ENCODE measurements at places on chromosomes 12 and 14.

- DNase-seq, result no peak
Measured at GRCh38 chr12:29148596-29148910, 525 bp upstream of the FAR2 start.

DNA sequence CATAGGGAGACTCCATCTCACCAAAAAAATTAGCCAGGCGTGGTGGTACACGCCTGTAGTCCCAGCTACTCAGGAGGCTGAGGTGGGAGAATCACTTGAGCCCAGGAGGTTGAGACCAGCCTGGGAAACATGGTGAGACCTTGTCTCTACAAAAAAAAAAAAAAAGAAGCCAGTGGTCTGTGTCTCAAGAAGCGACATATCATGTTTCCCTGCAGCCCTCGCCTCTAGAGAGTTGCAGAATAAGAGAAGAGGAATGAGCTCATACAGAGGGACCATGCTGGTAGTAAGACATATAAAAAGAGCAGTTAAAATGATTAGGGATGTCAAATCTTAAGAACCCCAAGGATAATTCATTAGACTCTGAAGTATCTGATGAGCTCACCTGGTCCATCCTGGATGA, 39.4 kb upstream of the BICDL1 start:
- no peak for DNase-seq

GRCh38 chr14:24818058-24818822, 184.2 kb upstream of the GZMB start:
- DNase-seq, result no peak

DNA sequence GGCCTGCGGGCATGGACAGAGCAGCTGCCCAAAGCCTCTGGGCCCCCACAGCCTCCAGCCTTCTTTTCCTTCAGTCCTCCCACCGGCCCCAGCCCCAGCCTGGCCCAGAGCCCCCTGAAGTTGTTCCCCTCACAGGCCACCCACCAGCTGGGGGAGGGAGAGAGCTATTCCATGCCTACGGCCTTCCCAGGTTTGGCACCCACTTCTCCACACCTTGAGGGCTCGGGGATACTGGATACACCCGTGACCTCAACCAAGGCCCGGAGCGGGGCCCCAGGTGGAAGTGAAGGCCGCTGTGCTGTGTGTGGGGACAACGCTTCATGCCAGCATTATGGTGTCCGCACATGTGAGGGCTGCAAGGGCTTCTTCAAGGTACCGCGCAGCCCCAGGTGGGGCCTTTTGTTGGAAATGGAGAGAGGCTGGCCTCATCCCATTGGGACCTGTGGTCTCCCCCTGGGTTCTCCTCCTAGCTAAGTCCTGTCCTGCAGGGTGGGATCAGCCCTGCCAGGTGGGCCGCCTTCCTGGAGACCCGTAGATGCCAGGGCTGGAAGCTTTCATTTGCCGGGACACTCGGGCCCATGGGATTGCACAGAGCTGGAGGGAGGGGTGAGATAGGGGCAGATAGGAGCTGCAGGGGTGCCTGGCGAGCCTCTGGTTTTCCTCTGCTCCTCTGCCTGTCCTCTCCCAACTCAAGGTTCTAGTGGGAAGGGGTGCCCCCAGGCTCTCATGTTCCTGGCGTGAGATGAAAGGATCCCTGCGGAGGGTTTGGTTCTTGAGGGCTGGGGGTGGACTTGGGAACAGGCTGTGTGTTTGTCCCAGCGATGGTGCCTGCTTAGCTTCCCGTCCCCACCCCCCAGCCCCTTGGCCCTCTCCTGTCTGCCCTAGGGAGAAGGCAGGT, 3.8 kb downstream of the NR4A1 start:
- DNase-seq, result no peak

GRCh38 chr12:39575498-39575875, 44.1 kb downstream of the ABCD2 start:
- DNase-seq, result no peak

GRCh38 chr12:90995010-90995409, 9.8 kb downstream of the EPYC start:
- no peak for DNase-seq
